ENCODE measurements at places on chromosomes 3 and 15. TPM values are rescaled to one million over a fixed set of nuclear protein-coding genes. Genes with fewer than 3 reads are reported as not detected.

The GCSAM gene
- total RNA-seq: 11.8 TPM

The ARL14 gene
- total RNA-seq: not detected

The CLDN1 gene
- not detected for total RNA-seq

The FAM131A gene
- 5.5 TPM for total RNA-seq

The KBTBD12 gene
- not detected for total RNA-seq

The LYZL4 gene
- not detected for total RNA-seq

The ARMC8 gene
- 53.1 TPM for total RNA-seq

The PP2D1 gene
- total RNA-seq: not detected

GRCh38 chr3:58999774-59000160 is 50.1 kb downstream of the CFAP20DC start:
- no peak overlapping the region for H3K27ac ChIP-seq
- no peak for DNase-seq
- H3K27me3 ChIP-seq: peaks cover 19% of the 10 kb centered on the region
- no peak overlapping the region for H3K4me3 ChIP-seq

DNA sequence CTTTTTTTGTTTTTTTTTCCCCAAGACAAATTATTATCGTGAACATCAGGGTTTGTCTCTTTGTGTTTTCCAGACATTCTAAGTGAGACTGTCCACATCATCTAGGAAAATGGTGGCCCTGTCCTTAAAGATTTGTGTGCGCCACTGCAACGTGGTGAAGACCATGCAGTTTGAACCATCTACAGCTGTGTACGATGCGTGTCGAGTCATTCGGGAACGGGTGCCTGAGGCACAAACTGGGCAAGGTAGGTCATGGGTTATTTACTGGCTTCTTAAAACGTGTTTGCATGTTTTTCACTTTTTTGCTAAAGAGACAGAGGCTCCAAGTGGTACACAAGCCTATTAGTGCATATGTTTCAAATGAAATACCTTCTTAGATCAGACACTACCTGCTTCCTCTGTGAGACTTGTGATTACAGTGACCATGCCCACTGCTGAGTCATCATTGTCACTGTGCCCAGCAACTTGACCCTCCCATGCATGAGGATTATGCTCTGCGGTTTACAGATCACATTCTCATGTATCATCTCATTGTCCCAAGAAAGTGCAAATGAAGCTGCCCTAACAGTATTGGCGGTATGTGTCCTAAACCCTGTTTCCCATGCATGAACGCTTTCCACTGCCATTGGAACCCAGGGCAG is 395.2 kb upstream of the TPM1 start:
- peaks cover 3% of the 10 kb centered on the region for H3K27me3 ChIP-seq
- no peaks in the 10 kb centered on the region for H3K36me3 ChIP-seq
- no peak for DNase-seq

- peaks cover 17% of the 10 kb centered on the region for H3K36me3 ChIP-seq
- H3K27me3 ChIP-seq: no peaks in the 10 kb centered on the region
- H3K27ac ChIP-seq: peak overlapping the region; percentile 97
- H3K4me1 ChIP-seq: peaks cover 49% of the 10 kb centered on the region
- DNase-seq: peak; percentile 55
These were observed 686 bp downstream of the VPS8 start for GRCh38 chr3:184812662-184813042.

- H3K27ac ChIP-seq: no peak overlapping the region
- DNase-seq: no peak
- no peaks in the 10 kb centered on the region for H3K4me1 ChIP-seq
These were observed 316.3 kb downstream of the OXSM start for GRCh38 chr3:26106228-26106627.

GRCh38 chr3:130514681-130515080 is 2.3 kb upstream of the COL6A6 start:
- peaks cover 36% of the 10 kb centered on the region for H3K27me3 ChIP-seq
- H3K27ac ChIP-seq: no peak overlapping the region
- no peak overlapping the region for H3K4me3 ChIP-seq
- no peaks in the 10 kb centered on the region for H3K4me1 ChIP-seq

DNA sequence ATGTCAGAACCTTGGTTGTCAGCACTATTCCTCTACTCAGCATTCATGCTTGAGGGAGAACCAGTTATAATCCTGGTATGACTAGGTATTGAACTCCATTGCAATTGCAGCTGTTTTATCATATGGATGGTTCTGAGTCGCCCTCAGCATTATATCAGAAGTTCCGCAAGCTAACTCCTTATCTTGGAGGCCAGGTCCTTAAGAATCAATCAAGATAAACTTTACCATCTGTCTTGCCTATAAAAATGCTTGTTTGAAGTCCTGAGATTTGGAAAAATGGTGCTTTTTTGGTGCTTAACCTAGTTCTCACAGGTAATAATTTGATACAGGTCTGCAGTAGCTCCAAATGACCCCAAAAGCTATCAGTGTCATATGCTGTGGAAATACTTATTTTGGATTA is 16.3 kb upstream of the PLSCR1 start:
- H3K4me3 ChIP-seq: no peak overlapping the region
- peaks cover 4% of the 10 kb centered on the region for H3K36me3 ChIP-seq
- no peak for DNase-seq
- H3K27ac ChIP-seq: no peak overlapping the region
- no peaks in the 10 kb centered on the region for H3K27me3 ChIP-seq

DNA sequence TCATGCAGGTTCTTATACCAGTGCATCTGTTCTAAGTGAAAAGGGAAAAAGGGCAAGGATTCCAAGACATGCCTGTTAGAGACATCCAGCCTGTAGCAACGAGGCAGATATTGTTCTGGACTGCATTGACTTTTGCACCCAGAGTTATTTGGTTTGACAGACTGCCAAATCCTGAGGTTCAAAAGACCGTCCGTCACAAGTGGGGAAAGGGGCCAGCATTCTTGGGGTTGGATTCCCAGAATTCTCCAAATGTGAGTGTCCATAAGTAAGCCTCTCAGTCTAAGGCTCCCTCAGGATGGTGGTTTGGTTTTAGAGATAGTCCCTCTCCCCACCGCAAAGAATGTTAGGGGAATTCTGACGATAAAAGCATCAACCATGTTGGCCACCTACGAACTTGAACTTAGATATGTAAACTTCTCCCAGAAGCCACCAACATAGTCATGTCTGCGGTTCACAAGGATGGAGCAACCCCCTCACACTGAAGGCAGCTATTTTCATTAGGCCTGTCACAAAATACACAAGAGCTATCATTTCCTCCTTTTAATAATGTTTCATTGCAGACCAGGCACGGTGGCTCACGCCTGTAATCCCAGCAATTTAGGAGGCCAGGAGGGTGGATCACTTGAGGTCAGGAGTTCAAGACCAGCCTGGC is 13.6 kb upstream of the LACTB start:
- H3K27me3 ChIP-seq: peaks cover 6% of the 10 kb centered on the region
- no peak for DNase-seq
- H3K4me3 ChIP-seq: no peak overlapping the region
- H3K36me3 ChIP-seq: no peaks in the 10 kb centered on the region
- H3K4me1 ChIP-seq: no peaks in the 10 kb centered on the region
- H3K27ac ChIP-seq: no peak overlapping the region

GRCh38 chr3:79765911-79766310 is 1.9 kb downstream of the ROBO1 start:
- H3K4me3 ChIP-seq: no peak overlapping the region
- no peak for DNase-seq
- H3K27ac ChIP-seq: no peak overlapping the region
- H3K4me1 ChIP-seq: no peaks in the 10 kb centered on the region
- no peaks in the 10 kb centered on the region for H3K36me3 ChIP-seq

- peak overlapping the region; percentile 48 for H3K27ac ChIP-seq
- H3K4me3 ChIP-seq: peak overlapping the region; percentile 63
- H3K27me3 ChIP-seq: peaks cover 55% of the 10 kb centered on the region
These were observed 284.3 kb downstream of the UACA start for GRCh38 chr15:70479056-70479455.

GRCh38 chr15:84917452-84917851 is 33.0 kb downstream of the SLC28A1 start:
- H3K4me1 ChIP-seq: peaks cover 13% of the 10 kb centered on the region
- no peak for DNase-seq
- H3K36me3 ChIP-seq: peaks cover 2% of the 10 kb centered on the region
- H3K27me3 ChIP-seq: no peaks in the 10 kb centered on the region

GRCh38 chr3:9901967-9902366 is 681 bp upstream of the IL17RE start:
- peaks cover 33% of the 10 kb centered on the region for H3K4me1 ChIP-seq
- H3K27me3 ChIP-seq: no peaks in the 10 kb centered on the region
- peak overlapping the region; percentile 64 for H3K27ac ChIP-seq
- DNase-seq: peak; percentile 51
- peak overlapping the region; percentile 55 for H3K4me3 ChIP-seq

DNA sequence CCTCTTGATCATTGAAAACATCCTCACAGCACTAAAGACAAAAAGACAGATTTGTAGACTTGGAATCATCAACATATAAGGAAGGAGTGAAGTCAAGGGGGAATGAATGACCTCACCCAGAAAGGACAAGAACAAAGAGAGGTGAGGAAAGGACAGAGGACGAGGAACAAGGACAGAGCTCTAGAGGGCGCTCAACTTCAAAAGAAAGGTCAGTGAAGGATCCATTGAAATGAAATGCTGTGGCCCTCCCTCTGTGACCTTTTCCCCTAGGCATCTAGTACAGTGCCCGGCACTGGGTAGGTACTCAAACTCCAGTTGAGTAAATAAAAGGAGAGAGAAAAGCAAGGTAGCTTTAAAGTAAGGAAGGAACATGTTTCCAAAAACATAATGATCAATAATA is 2.6 kb downstream of the ATP8B4 start:
- H3K4me3 ChIP-seq: peak overlapping the region; percentile 71
- no peaks in the 10 kb centered on the region for H3K27me3 ChIP-seq
- peaks cover 60% of the 10 kb centered on the region for H3K4me1 ChIP-seq
- H3K36me3 ChIP-seq: peaks cover 40% of the 10 kb centered on the region
- DNase-seq: no peak

DNA sequence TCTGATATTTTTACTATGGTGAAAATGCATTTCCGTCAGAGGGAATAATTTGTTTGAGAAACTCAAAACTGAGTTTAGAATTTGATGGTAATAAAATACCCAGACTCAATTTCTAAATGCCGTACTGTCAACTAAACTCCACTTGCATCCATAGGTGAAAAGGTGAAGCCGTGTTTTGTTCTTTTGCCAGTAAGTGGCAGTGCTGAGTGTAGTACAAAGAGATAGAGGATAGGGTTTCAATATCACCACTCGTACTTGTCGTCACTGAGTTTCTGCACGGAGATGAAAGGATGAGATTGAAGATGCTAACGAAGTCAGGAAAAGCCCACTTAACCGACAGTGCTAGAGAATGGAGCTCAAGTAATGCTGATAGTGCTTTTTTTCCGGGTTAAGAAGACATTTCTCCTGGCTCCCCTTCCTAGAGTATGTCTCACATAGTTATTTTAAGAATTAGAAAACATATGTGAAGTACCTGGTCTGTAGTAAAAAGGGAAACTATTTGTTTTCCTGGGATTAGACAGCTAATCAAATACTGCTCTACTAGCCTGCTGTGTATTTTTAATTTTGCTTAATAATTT is 345.1 kb downstream of the IL5RA start:
- no peak for DNase-seq
- H3K27me3 ChIP-seq: no peaks in the 10 kb centered on the region
- no peak overlapping the region for H3K4me3 ChIP-seq

- H3K4me3 ChIP-seq: peak overlapping the region; percentile 44
- peak; percentile 57 for DNase-seq
- H3K4me1 ChIP-seq: no peaks in the 10 kb centered on the region
- H3K27me3 ChIP-seq: peaks cover 55% of the 10 kb centered on the region
These were observed 136.9 kb downstream of the NUP210 start for GRCh38 chr3:13282986-13283876.

GRCh38 chr3:4821338-4821737 is 157.9 kb upstream of the BHLHE40 start:
- peak overlapping the region; percentile 87 for H3K27ac ChIP-seq
- peak overlapping the region; percentile 86 for H3K4me3 ChIP-seq
- no peaks in the 10 kb centered on the region for H3K27me3 ChIP-seq
- H3K36me3 ChIP-seq: peaks cover 76% of the 10 kb centered on the region
- no peak for DNase-seq
- H3K4me1 ChIP-seq: peaks cover 62% of the 10 kb centered on the region

GRCh38 chr3:152447511-152447910 is 178.8 kb downstream of the MBNL1 start:
- peaks cover 29% of the 10 kb centered on the region for H3K36me3 ChIP-seq
- H3K4me3 ChIP-seq: no peak overlapping the region
- peak overlapping the region; percentile 35 for H3K27ac ChIP-seq
- no peaks in the 10 kb centered on the region for H3K27me3 ChIP-seq

GRCh38 chr3:121231872-121232271 is 313.9 kb downstream of the POLQ start:
- H3K27ac ChIP-seq: no peak overlapping the region
- no peaks in the 10 kb centered on the region for H3K4me1 ChIP-seq
- DNase-seq: no peak
- no peaks in the 10 kb centered on the region for H3K36me3 ChIP-seq
- no peak overlapping the region for H3K4me3 ChIP-seq

GRCh38 chr3:36924744-36925521 is 19.9 kb downstream of the TRANK1 start:
- H3K27ac ChIP-seq: no peak overlapping the region
- no peak for DNase-seq
- H3K27me3 ChIP-seq: no peaks in the 10 kb centered on the region
- no peak overlapping the region for H3K4me3 ChIP-seq
- H3K36me3 ChIP-seq: peaks cover 23% of the 10 kb centered on the region

All from activated naive CD8-positive, alpha-beta T cell treated with anti-CD3 and anti-CD28 coated beads, Interleukin-2, amount 10 ng/mL, durations not matched to agents 7 days and 5 days (primary cell).